ENCODE measurements at places on chromosomes 7 and 10.

DNA sequence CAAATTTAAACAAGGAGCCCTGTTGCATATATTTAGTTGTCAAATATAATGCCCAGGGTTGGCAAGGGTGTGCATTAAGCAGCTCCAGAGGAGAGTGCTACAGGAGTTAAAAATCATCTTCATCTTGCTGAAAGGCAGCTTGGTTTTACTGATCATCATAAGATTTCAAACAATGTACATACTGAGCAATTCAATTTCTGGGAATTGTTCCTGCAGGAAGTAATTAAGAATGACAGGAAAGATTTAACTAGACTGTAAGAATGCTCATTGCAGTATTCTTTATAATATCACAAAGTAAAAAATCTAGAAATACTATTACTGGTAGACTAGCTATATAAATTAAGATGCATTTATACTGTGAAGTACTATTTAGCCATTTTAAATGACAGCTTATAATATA, 153.6 kb downstream of the DYNC1I1 start:
- DNase-seq, result no peak

DNA sequence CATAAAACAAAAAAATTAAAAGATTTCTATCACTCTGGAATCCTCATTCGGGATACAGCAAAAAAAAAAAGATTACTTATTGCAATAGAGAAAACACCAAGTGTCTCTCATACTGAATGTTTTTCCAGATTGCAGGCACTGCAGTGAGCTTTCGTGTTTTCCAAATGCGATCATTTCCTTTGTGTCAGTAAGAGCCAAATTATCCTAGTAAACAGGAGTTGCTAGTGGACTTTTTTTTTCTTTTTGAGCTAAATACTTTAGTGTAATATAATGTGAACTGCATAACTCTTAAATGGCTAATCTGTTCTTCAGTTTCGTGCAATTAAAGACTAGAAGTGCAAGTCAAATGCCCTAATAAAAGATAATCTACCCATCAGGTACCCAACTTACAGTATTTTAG, 44.4 kb upstream of the TOMM7 start:
- DNase-seq, result no peak

DNA sequence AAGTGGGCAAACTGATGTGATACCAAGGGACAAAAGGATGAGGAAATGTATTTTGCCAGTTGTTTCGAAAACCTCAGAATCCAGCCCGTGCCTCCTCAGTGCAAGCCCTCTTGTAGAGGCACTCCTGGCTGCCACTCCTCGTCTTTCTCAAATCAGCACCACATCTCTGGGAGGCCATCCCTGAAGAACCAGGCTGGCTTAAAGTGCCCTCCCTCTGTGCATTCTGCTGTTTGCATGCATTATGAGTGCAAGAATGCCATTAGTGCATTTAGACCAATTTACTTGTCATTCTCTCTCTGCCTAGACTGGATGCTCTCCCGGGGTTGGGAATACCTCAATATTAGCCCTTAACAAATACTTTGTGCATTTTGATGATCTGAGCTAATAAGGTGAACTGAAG, 19.9 kb upstream of the FAM180A start:
- no peak for DNase-seq

- no peak for DNase-seq
These were observed 27.6 kb downstream of the SNX13 start for GRCh38 chr7:17912536-17913235.

GRCh38 chr7:130351791-130352090, 7.1 kb downstream of the CPA5 start:
- no peak for DNase-seq

DNA sequence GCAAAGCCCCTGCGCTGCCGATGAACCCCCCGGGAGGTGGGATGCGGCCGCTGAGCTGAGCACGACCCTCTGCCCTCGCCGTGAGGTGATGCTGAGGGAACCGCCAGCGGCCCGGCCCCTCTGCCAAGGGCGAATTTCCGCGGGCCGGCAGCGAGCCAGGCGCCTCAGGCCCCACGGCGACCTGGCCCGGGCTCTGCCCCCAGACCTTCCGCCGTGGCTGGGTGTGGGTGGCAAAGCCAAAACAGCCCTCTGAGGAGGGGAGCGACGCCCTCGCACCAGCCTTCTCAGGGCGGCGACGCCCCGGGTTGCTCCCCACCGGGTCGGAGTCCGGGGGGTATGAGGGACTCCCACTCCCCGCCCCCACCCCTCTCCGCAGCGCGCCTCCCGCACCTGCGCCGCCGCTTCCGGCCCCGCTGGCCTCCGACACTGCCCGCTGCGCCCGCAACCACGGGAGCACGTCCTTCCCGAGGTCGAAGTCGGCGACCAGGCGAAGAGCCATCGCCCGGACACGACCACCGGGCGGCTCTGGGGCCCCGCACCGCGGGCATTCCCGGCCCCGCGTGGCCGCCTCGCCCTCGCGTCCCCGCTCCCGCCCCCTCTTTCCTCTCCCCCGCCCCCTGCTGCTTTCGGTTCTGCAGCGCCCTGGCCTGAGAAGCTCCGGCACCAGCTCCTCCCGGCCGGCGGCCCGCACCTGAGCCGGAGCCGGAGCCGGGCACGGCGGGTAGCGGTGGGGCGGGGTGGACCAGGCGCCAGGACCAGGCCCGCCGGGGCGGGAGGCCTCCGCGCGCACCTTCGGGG, at the start of gene GSAP:
GSAP (minus strand) TSS at position 527 of the 798 bp plus-strand sequence; CDS start at position 499, 28 bp downstream.
- peak; percentile 46 for DNase-seq

DNA sequence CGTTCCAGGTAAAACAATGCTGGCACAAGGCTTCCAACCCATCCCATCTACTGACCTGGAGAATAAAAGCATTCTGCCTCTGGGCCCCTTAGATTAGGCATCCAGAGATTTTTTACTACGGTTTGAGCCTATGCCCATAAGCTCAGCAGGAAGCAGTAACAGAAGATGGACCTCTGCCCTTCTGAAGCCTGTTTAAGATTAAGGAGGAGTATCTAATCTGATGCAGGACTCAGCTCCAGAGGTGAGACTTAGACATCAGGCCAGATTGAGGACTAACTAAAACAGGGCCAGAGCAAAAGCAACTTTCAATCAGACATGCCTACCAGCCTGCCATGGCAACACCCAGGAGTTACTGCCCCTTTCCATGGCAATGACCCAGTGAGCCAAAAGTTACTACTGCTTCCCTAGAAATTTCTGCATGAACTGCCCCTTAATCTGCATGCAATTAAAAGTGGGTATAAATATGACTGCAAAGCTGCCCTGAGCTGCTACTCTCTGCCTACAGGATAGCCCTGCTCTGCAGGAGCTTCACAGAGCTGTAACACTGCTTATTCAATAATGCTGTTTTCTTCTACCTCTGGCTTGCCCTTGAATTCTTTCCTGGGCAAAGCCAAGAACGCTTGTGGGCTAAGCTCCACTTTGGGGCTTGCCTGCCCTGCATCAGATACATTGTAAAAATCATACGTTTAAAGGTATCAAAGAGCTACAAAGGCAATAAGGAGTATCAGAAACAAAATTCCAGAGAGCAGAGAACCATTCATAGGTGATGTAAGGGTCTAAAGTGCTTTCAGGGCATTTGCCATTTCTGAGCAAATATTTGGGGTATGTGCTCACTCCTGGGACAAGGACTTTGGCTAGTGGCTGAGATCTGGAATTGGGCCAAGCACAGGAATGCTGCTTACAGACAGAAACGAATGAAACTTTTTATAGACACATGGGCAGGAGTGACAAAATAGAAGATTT, 25.0 kb upstream of the CNNM1 start:
- peak; percentile 46 for DNase-seq

GRCh38 chr10:123150986-123151736, 3.0 kb upstream of the BUB3 start:
- DNase-seq, result peak; percentile 33

- no peak for DNase-seq
These were observed 192.2 kb upstream of the TBX20 start for GRCh38 chr7:35446091-35446490.

- DNase-seq, result no peak
These were observed 53.6 kb downstream of the INSIG1 start for GRCh38 chr7:155351120-155351870.

GRCh38 chr10:8137726-8138125, 83.2 kb downstream of the GATA3 start:
- DNase-seq, result no peak

- DNase-seq, result no peak
These were observed 1.7 kb downstream of the SH3PXD2A start for GRCh38 chr10:103853428-103854264.
